GDM1 (cell line): ENCODE measurements at places on chromosomes 6 and 20.

DNA sequence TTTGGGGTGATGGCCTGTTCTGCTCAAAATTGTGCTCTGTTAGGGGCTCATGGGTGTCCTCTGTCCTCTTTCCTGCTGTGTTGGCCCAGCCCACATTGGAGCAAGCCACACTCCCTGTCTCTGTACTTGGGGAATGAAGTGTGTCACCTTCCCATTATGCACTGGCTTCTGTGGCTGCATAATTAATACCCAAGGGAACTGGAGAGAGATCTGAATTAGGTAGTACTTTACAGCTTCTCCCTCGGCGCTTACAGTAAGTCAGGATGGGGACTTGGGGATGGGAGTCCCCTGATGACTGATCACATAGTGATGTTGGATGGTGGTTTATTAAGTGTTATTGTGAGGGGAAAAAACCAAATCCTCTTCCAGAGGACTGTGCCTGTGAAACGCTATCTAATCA is 116.6 kb downstream of the FOXO3 start:
- DNase-seq, result no peak

DNA sequence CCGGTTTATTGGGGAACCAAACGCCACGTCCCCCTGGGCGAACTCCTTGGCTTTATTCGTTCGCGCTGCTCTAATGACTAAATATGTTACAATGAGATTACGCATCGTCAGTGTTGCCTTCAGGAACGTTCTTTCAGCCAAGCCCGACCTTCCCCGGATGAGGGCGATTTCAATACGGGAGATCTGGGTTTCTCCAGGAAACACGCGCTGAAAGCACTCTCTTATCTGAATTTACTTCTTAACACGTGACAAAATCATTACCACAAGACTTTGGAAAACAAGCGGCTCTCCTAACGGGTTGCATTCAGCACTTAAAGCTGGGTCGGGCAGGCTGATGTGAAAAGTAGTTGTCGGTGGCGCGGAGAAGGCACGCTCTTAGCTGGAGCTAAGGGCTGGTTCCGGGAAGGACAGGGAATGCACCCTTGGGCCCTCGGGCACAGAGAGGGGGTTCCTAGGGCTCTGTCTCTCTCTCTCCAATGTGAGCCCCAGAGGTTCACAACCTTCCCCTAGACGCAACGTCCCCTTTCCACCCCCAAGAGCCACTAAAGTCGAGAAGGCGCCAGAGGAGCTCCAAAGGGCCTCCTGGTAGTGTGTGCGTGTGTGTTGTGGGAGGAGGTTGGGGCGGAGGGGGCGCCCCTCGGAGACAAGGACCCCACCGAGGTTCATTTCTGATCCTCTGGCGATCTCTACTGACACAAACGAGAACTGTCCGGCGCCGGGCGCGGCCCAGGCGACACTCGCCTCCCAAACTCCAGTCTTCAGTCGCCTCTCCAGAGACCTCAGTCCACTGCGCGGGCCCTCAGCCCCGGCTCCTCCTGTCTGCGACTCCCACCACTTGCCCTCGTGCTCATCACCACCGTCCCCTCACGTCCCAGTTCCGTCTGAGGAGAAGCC is 7.1 kb upstream of the NKX2-2 start:
- no peak for DNase-seq

GRCh38 chr20:45090481-45090880 is 10.4 kb downstream of the KCNS1 start:
- DNase-seq, result no peak

GRCh38 chr20:58146746-58147140 is 81.7 kb downstream of the ANKRD60 start:
- no peak for DNase-seq

DNA sequence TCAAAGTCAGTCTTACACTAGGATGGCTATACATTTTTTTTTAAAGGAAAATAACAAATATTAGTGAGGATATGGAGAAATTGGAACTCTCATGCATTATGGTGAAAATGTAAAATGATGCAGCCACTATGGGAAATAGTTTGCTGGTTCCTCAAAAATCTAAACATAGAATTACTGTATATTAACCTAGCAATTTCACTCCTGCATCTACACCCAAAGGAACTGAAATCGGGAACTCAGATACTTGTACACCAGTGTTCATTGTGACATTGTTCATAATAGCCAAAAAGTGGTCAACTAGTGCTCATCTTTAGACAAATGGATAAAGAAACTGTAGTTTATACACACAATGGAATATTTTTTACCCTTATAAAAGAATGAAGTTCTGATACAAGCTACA is 110.7 kb downstream of the UTRN start:
- no peak for DNase-seq

- no peak for DNase-seq
Observed at GRCh38 chr20:57991211-57991881, 237.1 kb downstream of the ANKRD60 start.

GRCh38 chr6:160960839-160961238 is 30.7 kb upstream of the MAP3K4 start:
- DNase-seq, result no peak

DNA sequence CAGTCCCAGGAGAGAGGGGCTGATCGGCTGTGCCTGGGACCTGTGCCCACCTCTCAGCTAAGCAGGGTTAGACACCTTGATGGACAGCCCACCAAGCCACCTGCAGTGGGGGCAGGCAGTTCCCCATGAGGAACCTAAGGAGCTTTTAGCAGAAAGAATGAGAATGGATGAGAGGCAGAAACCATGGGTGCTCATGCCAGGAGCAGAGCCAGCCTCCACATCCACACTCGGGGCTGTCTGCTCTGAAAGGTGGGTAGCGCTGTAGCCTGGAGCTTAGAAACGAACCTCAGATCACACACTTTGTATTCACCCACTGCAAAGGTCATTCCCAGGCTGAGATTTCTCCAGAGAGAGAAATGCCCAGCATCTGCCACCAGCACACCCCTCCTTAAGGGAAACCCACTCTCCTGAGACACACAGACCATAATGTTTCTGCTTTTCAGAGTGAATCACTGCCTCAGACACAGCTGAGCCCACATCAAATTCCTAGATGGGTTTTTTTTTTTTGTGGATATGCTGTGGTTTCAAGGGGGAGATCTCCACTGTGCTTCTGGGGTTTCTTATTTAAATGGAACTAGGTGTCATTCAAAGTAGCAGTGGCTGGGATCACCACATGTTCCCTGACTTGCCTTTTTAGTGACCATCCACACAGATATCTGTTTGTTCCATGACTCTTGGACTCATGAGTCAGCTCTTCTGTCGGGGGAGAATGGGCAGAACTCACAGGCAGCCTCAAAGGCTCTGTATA is 218.9 kb downstream of the EYA2 start:
- no peak for DNase-seq

- no peak for DNase-seq
Observed at GRCh38 chr6:53104916-53105315, 39.7 kb downstream of the FBXO9 start.

DNA sequence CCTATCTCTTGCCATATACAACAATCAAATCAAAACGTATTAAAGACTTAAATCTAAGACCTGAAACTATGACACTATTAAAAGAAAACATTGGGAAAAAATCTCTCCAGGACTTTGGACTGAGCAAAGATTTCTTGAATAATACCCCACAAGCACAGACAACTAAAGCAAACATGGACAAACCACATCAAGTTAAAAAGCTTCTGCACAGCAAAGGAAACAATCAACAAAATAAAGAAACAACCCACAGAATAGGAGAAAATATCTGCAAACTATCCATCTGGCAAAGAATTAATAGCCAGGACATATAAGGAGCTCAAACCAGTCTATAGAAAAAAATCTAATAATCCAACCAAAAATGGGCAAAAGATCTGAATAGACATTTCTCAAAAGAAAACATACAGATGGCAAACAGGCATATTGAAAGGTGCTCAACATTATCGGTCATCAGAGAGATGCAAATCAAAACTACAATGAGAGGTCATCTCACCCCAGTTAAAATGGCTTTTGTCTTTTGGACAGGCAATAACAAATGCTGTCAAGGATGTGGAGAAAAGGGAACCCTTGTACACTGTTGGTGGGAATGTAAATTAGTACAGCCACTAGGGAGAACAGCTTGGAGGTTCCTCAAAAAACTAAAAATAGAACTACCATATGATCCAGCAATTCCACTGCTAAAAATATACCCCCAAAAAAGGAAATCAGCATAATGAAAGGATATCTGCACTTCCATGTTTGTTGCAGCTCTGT is 76.2 kb downstream of the SNX5 start:
- no peak for DNase-seq

- DNase-seq, result no peak
Observed at GRCh38 chr20:19511931-19512330, 246.1 kb upstream of the RIN2 start.

- no peak for DNase-seq
Observed at GRCh38 chr6:6707143-6707542, 118.6 kb downstream of the LY86 start.

DNA sequence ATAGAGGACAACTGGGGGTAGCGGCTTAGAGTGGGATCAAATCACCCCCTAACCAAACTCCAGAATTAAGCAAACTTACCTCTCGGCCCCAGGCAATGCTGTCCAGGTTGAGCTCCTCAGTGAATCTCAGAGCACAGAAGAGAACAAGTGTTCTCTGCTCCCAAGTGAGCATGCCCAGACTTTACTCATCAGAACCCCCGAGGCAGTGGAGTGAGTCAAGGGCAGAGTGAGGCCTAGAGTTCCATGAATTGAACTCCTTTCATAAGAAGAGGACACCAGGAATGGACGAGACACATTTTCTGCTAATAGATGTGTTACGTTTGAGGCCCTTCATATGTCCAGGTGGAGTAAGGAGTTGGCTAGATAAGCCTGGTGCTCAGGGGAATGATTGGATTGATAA is 134.0 kb upstream of the DTNBP1 start:
- no peak for DNase-seq

DNA sequence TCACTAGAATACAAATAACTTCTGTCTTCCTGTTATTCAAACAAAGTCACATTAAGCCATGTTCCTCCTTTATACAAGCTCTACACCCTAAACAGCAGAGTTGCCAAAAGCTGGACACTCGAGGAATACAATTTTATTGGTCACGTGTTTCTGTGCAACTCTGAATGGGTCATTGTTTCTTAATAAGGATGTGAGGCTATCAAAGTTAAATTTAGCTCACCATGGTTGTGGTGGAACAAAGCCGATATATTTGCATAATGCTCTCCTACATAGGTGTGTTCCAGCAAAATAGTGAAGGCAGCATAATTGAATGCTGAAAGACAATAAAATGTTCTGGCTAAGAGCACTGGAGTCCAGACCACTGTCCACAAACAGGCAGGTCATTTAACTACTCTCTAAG is 36.9 kb upstream of the CD2AP start:
- no peak for DNase-seq

DNA sequence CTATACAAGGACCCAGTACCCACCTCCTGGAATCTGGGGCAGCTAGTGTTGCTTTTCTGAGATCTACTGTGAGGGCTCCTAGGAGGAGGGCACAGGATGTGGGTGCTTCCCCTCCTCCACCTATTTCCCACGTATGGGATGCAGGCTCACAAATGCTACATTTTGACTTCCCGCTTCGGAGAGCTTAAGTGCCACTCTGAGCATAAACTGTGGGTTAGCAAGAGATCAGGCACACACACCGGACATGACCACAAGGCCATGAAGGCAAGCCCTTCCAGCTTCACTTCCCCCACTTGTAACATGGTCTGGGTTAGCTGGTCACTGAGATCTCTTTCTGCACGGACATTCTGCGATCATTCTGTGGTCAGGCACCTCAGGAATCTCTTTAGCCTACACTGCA is 15.7 kb upstream of the TGM3 start:
- DNase-seq, result peak; percentile 32

GRCh38 chr6:5653801-5654200 is 352.9 kb downstream of the NRN1 start:
- DNase-seq, result no peak

DNA sequence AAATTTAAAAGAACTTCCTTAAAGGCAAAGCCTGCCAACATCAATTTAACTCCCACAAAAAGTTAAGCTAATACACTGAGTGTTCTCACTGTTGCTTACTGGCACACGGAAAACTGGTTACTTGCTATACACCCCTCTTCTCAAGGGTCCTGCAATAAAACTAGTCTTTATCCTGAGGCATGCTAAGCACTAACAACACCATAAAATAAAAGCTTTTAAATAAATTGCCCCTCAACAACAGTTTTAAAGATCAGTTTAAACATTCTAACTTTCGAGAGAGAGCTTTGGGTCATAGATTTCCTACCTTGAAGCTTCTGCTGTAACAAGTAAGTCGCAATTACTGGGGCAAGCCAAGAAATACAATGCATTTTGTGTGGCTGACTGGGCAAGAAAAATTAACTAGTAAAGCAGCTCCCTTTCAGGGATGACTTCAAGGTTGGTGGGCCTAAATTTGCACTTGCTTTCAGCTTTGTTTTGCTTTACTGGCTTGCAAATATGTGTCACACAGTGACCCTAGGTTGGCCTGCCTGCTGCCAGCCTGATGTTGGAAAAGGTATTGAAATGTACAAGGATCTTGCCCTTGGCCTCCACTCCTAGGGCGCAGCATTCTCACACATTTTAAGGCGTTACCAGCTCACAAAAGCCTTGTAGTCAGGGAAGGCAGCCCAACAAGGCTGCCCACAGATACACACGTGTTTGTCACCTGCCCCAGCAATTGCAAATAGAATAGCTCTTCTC is 4.0 kb upstream of the HEY2 start:
- DNase-seq, result no peak

- no peak for DNase-seq
Observed at GRCh38 chr6:5765141-5765760, 241.5 kb downstream of the NRN1 start.

GRCh38 chr6:31815025-31815838 is at the start of the genes HSPA1A and HSPA1L:
Gene HSPA1A (plus strand): TSS chr6:31815543. CDS start chr6:31815757, 214 bp downstream.
Gene HSPA1L (minus strand): TSS chr6:31815283. CDS start chr6:31811972, 3,311 bp downstream.
- peak; percentile 89 for DNase-seq

DNA sequence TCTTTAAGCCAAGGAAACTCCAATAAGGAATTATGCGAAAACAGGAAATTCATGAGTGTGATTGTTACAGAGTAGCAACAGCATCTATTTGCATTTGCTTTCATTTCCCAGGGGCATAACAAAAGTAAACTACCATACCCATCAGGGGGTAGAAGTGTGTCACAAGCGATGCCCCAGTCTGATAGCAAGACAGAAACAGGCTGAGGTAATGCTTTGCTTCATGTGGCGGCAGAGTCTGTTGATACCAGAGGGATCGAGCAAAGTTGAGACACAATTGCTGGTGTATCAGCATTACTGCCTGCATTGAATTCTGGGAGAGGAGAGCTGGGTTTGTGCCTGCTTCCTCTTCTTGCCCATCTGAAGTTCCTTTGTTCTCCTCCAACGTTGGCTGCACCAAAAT is 51.2 kb upstream of the LYRM2 start:
- DNase-seq, result no peak

DNA sequence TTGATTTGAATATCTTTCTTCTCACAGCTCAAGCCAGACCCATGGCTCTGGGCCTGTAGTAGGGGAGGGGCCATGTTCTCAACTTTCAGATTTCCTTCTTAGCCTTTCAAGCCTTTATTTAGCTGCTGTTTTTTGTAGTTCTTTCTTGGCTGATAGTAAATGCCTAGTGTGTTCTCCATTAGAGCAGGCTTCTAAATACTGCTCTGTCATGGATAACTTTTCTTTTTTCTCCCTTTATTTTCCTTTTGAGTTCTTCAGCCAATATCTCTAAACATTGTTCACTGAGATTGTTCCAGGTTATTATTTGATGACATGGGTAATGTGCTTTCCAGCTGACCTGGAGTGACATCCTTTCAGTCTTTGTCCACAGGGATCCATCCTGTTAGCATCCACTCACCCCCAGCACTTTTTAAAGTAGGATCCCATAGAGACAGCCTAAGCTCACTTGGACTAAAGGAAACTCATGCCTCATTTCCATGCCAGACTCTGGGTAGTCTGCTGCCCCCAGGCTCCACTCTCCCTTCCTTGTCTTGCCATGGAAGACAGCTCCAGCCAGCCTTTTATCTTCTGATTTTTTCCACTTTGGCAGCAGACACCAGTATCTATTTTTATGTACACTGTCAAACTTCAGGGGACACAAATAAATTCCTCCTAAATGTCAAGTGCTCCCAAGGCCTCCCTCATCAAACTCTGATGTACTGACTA is 645.6 kb downstream of the RNF144B start:
- no peak for DNase-seq
